ENCODE measurements at places on chromosomes 1 and 21.

GRCh38 chr1:154729577-154729976 is 121.6 kb upstream of the ADAR start:
- no peak for DNase-seq

DNA sequence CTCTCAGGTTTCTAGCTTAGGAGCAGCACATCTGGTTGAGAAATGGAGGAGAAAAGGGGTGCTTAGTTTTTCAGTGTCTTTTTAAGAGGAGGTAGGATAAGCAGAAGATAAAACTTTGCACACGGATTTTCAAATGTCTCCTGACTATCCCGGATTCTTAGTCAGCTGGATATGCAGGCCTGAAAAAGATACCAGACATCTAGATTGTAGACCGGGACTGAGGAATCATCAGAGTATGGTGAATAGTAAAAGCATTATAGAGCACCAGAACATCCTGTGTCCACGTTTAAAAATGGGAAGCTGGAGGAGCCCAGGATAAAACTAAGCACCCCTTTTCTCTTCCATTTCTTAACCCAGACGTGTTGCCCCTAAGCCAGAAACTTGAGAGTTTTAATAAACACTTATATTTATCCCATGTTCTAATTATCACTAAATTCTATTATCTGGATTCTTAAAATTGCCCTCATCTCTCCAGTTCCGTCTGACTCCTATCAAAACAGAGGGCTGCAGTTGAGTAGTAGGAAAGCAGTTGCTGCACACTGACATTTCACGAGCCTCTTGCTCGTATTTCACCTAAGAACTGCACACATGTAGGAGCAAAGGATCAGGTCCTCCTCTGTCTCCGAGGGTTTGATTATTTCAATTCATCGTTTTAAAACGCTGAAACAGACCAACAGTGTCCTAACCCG is 609 bp downstream of the PIGK start:
- DNase-seq, result no peak

DNA sequence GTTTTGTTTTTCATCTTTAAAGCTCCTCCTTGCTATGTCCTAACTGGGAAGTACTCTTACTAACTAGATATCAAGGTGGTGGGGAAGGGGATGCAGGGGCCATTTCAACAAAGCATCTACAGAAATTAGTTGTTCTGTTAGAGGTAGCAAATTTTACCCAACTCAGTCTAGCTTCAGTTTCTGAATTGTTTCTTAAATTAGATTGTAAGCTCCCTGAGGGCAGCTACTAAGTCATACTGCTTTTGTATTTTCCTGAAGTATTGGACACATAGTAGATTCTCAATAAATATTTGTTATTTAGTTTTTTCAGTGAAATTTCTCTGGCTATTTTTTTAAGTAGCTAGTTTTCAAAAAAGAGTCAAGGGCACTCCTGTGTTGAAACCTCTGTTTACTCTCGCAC is 1.8 kb downstream of the UBAP2L start:
- DNase-seq, result no peak

DNA sequence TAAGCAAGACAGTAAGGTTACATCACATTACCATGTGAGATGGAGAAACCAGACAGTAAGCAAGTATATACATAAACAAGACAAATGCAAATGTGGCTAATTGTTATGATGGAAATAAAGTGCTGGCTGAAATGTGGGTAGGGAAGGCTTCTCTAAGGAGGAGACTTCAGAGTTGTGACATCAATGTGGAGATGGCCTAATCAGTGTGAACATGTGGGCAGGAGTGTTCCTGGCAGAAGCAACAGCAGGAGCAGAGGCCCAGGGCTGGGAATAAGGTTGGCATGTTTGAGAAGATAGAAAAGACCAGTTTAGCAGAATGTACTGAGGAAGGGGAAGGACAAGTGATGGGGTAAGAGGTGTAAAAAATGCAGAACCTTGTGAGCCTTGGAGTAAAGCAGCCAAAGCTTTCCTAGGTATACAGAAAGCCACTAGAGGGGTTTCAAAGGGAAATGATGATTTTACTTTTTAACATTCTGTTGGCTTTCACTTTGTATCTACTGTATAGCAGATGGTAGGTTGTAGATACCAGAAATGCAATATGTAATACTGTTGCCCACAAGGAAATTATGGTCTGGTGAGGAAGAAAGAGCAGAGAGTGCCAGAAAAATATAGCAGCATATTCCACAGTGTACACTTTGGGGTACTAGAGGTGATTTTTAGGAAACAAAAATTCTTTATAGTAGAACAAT is 197.4 kb downstream of the FGGY start:
- DNase-seq, result peak; percentile 65

GRCh38 chr1:86119214-86119764 is 37.3 kb downstream of the COL24A1 start:
- no peak for DNase-seq

GRCh38 chr1:47562799-47563198 is 125.0 kb downstream of the FOXD2 start:
- no peak for DNase-seq
